Stimulated activated CD4-positive, alpha-beta T cell treated with anti-CD3 and anti-CD28 coated beads, Interleukin-1b, Interleukin-23, amount 100 ng/mL, for 1 hour (primary cell): ENCODE measurements at places on chromosomes 4 and X.

DNA sequence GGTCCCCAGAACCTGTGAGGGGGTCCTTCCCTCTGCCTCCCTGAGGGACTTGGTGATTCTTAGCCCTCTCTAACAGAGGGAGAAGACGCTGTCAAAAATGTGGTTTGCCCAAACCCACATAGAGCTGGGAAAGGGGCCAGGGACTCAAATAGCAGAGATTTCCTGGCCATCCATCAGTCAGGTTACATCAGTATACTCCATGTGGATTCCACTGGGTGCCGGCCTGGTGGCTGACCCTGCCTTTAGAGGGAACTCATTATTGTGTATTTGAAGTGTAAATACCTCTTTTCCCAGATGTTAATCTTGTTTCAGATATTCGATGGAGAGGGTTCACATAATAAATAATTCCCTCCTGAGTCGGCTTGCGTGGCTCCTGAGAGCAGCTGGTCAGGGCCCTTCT lies 130.3 kb downstream of the TBL1X start:
- DNase-seq = no peak

DNA sequence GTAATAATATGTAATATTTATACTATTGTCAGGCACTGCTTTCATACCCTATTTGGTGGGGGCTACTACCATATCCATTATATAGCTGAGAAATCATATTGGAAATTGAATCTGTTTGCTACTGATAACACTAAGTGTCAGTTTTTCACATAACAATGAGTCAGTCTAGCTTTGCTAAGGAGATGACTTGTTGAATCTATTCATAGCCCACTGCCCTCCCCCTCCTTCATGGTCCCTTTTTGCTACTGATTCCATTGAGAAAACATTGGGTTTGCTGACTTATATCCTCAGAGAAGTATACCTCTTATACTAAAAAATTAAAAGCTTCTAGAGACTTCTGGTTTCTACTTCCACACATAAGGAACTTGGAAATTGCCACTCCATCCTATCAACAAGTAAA lies 1898.4 kb downstream of the STIM2 start:
- DNase-seq = no peak

DNA sequence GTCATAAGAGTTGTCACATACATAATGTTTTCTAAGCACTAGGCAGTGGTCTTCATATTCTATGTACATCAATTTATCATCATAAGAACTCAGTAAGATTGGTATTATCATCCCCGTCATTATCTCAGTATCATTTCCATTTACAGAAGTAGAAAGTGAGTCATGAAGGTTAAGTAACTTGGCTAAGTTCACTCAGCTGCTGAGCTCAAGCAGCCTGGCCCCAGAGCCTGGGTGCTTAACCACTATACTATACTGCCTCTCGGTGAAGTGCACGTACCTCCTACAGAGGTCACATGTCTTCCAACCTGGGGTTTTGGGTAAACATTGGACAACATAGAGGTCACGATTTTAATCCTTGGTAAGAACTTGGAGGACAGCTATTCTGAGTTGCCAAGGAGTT lies 161.5 kb upstream of the GATB start:
- no peak for DNase-seq

- DNase-seq = no peak
Observed at GRCh38 chr4:144371485-144371884, 231.0 kb upstream of the GYPA start.

- no peak for DNase-seq
Observed at GRCh38 chrX:3271834-3272186, 74.6 kb downstream of the MXRA5 start.

DNA sequence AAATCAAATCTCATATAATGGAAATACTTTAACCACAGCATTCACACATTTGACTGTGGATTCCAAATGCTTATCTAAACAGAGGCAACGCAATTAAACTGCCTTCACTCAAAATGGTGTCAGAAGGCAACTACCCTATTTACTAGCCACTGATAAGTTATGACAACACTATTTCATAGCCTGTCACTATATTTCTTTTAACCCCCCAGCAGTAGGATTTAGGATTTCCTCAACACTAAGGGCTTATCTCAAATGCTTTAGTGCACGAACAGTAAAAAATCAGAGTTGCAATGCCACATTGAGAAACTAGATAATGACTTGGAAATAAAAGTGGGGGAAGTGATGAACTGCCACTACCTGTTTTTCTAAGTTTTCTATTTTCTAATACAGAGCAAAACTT lies 66.7 kb downstream of the DHX15 start:
- DNase-seq = no peak

DNA sequence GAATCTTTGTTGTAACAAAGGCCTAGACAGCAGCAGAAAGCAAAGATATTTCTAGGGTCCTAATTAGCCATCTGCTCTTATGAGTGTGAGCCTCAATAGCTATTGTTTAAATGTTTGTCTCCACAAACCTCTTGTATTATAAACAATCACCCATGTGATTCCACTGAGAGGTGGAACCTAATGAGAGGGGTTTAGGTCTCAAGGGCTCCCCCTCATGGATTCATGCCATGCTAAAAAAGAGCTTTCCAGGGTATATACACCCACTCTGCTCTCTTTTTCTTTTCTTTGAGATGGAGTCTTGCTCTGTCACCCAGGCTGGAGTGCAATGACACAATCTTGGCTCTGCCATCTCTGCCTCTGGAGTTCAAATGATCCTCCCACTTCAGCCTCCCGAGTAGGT lies 42.1 kb downstream of the TRIM61 start:
- DNase-seq = no peak

DNA sequence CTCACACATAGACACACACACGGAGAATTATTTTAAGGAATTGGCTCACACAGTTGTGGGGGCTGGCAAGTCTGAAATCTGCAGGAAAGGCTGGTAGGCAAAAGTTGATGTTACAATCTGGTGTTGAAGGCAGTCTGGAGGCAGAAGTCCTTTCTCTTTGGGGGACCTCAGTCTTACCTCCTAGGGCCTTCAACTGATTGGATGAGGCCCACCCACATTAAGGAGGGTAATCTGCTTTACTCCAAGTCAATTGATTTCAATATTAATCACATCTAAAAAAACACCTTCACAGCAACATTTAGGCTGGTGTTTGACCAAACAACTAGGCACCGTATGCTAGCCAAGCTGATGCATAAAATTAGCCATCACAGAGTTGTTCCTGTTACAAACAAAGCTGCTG lies 10.7 kb downstream of the MGST2 start:
- no peak for DNase-seq

- DNase-seq = no peak
Observed at GRCh38 chr4:41218703-41219102, 4.4 kb upstream of the APBB2 start.

DNA sequence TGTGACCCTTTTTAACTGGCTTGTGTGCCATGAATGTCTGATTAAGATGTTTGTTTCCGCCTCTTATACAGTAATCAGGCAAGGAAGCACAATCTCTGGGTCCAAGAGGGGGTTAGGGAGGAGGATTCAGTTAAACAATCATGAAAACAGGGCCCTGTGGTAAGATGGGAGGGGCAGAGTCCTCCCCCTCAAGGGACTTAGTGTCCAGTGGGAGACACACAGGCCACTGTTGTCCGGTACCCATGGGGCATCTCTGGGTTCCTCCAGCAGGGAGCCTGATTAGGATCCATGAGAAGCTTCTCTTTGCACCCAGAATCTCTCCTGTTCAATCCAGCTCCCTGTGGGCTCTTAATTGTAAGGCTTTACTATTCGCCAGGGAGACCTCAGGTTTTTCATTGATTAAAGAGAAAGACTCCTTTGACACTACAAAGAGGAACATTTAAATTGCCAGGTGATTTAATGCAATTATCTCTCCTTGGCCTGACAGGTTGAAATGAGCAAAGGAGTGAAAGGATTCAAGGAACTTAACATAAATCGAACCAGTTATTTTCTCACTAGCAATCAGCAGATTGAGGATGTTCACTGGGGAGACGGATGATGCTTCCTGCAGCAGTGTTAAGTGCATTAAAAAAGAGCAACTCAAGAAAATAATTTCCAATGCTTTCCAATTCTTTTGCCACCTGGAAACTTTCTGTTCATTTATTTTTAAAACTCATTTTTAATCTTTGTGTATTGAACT lies 225.4 kb downstream of the PTTG2 start:
- DNase-seq = no peak
